ENCODE measurements at places on chromosomes 5 and 9.

DNA sequence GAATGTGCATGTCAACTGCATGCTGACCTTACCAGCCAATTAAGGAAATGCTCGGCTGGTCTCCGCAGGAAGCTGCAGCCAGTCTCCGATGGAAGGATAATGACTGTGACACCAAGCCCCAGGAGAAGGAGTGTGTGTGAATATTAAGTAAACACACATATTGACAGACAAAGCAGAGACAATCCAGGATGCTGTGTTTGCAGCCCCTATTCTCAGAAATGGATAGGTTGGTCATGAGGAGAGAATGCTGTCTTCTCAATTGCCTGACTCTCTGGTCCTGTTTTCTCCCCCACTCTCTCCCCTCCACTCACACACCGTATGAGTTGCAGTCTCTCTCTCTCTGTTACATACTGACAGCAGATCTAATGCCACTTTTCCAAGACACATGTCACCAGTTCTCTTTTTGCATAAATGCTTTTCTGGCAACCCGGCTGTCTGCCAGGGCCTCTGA, 85.7 kb downstream of the EPB41L4A start:
- no peak for DNase-seq

DNA sequence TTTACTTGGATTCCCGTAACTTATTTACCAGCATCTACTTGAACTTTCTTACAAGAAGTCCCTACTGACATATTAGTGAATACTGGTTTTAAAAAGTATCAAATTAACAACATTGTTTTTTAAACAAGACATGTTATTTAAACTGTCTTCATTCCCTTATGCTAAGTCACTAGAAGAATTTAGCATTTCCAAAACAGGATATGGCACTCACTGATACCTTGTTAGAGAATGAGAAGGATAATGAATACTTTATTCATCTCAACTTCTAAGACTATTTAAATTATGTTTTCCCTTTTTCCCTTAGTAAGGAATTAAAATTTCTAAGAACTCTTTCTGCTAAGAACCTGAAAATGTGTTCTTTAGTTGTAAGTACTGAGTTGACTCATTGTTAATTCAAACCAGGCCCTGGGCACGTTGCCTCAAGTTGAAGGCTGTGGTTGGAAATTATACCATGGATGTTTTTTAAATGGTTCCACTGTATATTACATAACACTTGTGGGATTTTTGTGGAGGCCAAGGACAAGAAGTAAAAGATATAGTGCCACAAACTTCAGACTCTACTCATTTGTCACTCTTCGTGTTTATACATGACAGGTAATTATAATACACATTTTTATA, 219.0 kb upstream of the EDIL3 start:
- DNase-seq = no peak

DNA sequence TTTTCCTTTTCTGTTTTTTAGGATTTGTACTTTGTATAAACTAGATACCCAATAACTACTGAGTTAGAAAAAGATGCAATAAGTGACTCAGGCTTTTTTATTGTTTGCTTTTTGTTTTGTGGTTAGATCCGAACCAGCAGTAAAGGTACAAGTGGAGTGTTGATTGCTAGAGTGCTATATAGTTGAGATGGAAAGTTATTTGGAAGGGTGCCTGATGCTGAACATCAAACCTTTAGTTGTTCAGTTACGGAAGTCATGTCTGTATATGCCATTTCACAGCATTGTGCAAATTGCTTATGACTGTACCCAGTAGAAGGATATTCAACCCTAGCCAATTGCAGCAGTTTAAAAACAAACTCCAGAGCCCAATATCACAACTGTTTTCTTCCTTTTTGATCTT, 285.1 kb downstream of the MAT2B start:
- no peak for DNase-seq

GRCh38 chr5:129244478-129244877, 149.9 kb downstream of the ISOC1 start:
- no peak for DNase-seq
